ENCODE measurements at places on chromosomes 5 and 9.
A peak's percentile ranks its signal among the peaks of the same experiment; 100 is the strongest.

DNA sequence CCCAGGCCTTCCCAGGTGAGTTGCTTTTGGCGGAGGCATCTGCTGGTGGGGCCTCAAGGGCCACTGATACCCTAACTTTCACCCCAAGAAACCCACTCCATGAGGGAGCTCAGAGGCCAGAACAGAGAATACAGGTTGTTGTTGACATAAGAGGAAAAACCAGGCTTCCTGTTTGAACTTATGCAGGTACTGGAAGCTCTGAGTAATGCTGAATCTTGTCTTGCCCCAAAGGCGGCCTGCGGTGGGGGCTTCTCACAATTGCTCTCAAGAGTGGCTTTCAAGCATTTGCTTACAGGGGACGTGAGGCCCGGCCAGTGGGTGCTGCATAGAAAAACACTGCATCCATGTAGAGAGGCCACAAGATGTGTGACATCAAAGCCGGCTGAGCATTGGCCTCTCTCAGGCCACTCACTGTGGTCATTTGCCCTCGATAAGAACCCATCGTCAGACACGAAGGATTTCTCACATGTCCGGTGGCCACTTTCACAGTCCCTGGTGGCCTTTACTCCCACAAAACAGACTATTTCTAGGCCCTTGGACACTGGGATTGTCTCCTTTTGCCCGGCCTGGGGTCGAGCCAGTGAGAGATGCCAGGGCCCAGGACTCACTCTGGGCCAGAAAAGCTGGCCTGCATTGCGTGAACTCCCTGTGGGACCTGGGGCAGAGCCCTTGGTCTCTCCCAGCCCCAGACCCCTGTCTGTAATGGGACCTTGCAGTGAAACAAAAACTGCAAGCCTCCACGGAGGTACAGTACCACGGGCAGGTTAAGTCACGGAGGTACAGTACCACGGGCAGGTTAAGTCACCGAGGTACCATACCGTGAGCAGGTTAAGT is 34.5 kb upstream of the TCF7 start:
- no peak for DNase-seq

DNA sequence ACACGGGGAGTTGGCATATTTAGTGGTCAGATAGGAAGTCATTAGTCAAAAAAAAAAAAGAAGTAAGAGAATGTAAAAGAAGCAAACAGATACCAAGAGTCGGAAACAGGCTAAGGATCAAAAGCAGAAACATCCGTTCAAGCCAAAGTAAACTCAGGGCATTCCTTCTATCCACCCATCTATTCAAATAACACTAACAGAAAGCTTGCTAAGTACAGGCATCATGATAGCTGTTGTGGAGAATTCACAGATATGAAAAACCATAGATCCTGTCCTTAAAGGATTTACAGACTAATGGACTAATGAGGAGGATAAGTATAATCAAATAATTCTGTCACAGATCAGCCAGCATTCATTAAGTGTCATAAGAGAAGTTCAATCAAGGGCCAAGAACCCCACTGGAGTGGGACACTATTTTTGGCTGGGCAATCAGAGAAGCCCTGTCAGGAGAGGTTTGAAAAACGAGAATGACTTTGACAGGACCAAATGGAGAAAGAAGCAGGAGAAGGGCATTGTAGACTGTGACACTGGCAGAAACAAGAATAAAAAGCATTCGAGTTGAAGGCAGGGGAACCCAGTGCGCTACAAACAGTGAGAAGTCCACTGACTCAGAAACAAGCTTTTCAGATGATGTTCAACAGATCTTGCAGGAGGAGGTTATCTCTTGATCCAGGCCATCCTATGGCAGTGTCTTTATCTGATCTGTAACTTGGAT is 154.2 kb upstream of the TSLP start:
- no peak for DNase-seq

DNA sequence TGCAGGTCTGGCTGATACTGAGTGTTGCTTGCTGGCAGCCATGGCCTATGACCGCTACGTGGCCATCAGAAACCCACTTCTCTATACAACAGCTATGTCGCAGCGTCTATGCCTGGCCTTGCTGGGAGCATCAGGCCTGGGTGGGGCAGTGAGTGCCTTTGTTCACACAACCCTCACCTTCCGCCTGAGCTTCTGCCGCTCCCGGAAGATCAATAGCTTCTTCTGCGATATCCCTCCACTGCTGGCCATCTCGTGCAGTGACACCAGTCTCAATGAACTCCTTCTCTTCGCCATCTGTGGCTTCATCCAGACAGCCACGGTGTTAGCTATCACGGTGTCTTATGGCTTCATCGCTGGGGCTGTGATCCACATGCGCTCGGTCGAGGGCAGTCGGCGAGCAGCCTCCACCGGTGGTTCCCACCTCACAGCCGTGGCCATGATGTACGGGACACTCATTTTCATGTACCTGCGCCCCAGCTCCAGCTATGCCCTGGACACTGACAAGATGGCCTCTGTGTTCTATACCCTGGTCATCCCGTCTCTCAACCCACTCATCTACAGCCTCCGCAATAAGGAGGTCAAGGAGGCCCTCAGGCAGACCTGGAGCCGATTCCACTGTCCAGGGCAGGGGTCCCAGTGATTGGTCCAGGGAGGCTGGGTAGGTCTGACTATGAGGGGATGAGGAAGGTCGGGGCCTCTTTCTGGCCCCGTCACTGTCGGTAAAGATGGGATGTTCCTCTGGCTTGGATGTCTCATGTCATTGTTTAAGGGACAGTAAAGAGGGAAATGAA is 718 bp downstream of the OR5C1 start:
- no peak for DNase-seq

DNA sequence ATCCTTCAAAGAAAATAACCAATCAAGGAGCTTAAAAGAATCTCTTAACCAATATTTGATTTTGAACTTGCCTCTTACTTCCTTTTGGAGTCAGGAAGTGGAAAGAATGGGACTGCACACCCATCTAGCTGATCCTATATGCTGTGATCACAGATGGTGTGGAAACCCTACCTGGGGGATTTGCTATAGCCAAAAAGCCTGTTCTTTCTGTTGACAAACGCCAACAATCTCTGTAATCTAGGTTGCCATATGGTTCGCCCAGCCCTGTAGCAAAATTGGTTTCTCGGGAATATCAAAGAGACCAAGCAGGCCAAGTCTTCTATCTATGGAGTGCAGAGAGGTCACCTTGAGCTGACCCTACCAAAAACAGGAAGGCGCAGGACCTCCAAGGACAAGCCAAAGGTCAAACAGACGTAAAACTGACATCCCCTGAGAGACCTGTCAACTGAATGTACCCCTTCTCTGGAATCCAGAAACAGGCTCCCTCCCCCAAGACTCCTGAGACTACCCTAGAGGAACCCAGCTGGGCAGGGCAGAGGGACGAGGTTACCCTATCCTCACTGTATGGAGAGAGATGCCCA is 19.4 kb downstream of the NRG2 start:
- no peak for DNase-seq

GRCh38 chr5:116145416-116145815 is 60.6 kb downstream of the COMMD10 start:
- DNase-seq = no peak

- no peak for DNase-seq
Measured at GRCh38 chr5:87276655-87277054, 9.0 kb downstream of the RASA1 start.

DNA sequence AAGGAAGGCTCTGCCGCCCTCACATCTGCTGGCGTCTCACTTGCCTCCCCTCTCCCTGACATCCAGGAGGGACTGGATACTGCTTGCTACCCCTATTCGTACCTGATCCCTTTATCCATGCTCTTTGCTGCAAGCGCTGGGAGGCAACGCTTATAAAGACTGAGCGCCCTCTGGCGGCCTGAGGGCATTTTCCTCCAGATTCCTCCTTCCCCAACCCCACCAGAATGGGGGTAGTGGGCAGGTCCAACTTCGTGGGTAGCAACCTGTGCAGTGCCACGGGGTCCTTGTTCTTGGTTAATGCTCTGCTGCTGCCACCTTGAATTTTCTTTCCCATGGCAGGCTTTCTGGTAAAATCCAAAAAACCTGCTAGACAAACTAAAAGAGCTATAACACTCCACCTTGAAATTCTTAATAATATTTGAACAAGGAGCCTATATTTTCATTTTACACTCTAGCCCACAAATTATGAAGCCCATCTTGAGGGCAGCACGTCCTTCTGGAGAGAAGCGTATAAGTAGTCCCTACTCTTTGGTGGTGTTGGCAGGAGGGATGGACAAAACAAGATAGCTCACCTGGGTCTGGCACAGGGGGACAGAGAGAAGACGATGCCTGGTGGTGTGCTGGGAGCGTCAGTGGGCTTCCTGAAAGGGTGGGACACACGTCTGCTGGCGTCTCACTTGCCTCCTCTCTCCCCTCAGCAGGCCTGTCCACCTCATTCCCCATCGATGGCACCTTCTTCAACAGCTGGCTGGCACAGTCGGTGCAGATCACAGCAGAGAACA is 52.5 kb downstream of the JADE2 start:
- DNase-seq = peak; percentile 78

GRCh38 chr5:145393426-145393825 is 441.7 kb downstream of the PRELID2 start:
- no peak for DNase-seq

GRCh38 chr5:55699041-55699688 is 13.0 kb downstream of the SLC38A9 start:
- no peak for DNase-seq

GRCh38 chr5:138643040-138643791 is 68.0 kb upstream of the HSPA9 start:
- DNase-seq = no peak

- no peak for DNase-seq
Measured at GRCh38 chr5:115623658-115624057, 2.2 kb downstream of the TMED7 start.

DNA sequence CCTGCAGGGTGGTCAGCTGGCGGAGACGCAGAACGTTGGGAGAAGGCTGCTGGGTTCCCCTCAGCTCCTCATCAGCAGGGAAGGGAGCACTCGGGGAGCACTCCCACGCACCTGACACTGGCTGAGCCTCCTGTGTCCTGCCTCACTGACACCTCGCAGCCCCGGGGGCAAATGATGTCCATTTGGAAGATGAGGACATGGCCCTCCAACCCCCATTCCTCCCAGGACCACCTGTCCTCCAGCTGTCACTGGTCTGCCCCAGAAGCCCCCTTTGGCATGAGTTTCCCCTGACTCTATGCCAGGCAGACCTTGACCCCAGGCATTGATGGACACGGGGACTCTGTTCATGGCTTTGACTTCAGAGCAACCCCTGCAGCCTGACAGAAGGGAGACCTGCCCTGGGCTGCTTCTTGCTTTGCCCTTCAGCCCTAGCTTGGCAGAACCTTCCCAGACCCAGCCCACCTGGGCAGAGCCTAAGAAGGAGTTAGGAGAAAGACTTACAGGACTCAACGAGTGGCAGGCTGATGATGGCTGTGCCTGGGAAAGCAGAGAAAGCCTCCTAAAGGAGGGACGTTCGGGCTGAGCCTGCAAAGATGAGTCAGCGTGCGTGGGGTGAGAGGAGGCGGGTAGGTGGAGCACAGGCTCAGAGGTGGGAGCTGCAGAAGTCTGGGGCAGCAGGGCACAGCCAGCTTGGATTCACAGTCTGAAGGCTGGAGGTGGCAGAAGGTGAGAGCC is 90.6 kb downstream of the LMX1B start:
- DNase-seq = no peak

- DNase-seq = no peak
Measured at GRCh38 chr5:115573133-115573532, 28.6 kb upstream of the FEM1C start.

- DNase-seq = no peak
Measured at GRCh38 chr5:43357878-43358281, 44.7 kb upstream of the HMGCS1 start.

GRCh38 chr9:135023088-135023785 is 64.2 kb upstream of the OLFM1 start:
- no peak for DNase-seq

DNA sequence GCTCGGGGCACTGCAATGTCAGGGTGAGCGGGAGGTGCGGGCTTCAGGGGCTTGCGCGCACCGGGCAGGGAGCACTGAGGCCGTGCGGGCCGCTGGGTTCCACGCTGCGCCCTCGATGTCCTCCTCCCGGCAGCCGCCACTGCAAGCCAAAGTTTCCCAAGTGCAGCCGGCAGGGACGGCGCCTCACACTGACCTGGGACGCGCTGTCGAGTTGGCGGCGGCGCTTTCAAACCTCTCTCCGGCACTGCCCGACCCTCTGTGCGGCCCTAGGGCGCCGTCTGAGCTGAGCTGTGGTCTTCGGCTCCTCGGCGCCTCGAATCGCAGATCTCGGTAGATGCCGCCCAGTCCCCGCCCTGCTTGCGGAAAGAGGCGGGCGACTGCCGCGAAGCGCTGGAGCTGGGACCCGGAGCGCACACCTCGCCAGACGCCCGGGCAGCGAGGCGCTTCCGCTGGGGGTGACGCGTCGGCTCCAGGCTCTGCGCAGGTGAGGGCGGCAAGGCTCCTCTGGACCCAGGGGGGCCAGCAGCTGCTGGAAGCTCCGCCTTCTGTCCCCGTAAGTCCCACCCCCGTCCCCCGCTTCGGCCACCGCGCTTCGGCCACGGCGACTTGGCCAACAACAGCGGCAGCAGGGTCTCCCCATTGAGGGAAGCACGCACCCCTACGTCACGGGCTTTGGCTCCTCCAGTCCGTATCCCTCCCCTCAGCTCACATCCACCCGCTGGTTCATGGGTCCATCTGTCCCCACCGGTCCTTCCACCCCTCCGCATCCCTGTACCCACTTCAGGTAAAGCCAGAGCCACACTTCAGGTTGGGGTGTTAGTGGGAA is at the start of gene ANKRD34B:
Gene ANKRD34B (minus strand): TSS at position 320 of the 826 bp plus-strand sequence. CDS start 10,261 bp downstream, outside the sequence.
- no peak for DNase-seq

GRCh38 chr9:134216449-134216951 is 52.1 kb upstream of the RNU6ATAC start:
- no peak for DNase-seq

GRCh38 chr9:127516835-127517607 is 65.7 kb downstream of the LRSAM1 start:
- DNase-seq = no peak

GRCh38 chr9:26566141-26566540 is 326.5 kb downstream of the CAAP1 start:
- DNase-seq = no peak

GRCh38 chr5:33958176-33958575 is 22.0 kb downstream of the RXFP3 start:
- no peak for DNase-seq

- DNase-seq = no peak
Measured at GRCh38 chr5:135032695-135032998, 1.4 kb downstream of the PITX1 start.

- no peak for DNase-seq
Measured at GRCh38 chr5:164351245-164351834, 845.9 kb downstream of the MAT2B start.
